ENCODE measurements at places on chromosomes 2 and 18. TPM values are rescaled to one million over a fixed set of nuclear protein-coding genes. Genes with fewer than 3 reads are reported as not detected.

SERPINB5 gene
- not detected for total RNA-seq

PAIP2B gene
- total RNA-seq = 0.67 TPM

SH3RF3 gene
- 9.8 TPM for total RNA-seq

LIMS2 gene
- total RNA-seq = 0.30 TPM

CAPN14 gene
- total RNA-seq = under 0.01 TPM

IL1F10 gene
- total RNA-seq = not detected

CEBPZ gene
- total RNA-seq = 24.9 TPM

PTH2R gene
- under 0.01 TPM for total RNA-seq

PAX3 gene
- total RNA-seq = not detected

ABCG8 gene
- not detected for total RNA-seq

STAMBP gene
- 19.5 TPM for total RNA-seq

REV1 gene
- total RNA-seq = 7.9 TPM

CXCR1 gene
- total RNA-seq = not detected

ALK gene
- not detected for total RNA-seq

TEX261 gene
- total RNA-seq = 24.0 TPM

Measured in bronchus fibroblast of lung (primary cell).